ENCODE measurements at places on chromosomes 6 and 20.

GRCh38 chr6:53951383-53951782, 156.6 kb downstream of the LRRC1 start:
- DNase-seq = no peak

GRCh38 chr6:7135755-7136154, 28.0 kb downstream of the RREB1 start:
- no peak for DNase-seq

DNA sequence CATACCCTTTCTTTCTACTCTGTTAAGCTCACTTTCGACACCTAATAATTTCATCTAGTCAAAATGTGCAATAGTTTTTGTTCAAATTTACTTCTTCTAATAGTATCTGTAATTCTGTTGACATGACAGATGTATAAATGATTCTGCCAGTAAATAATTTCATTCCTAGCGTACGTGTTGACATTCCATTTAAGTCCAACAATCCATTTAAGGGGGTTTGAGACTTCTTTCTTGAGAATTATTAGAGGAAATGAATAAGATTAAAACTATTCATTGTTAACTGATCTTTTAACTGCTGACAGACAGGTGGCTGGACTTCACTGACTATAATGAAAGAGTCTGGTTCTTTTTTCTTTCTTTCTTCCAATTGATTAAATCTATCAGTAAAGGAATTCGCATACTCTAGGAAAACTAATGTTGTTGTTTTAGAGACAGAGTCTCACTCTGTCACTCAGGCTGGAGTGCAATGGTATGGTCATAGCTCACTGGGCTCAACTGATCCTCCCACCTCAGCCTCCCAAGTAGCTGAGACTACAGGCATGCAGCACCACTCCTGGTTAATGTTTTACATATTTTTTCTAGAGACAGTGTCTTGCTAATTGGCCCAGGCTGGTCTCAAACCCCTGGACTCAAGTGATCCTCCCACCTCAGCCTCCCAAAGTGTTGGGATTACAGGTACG, 55.9 kb downstream of the MAP3K5 start:
- DNase-seq = no peak

- peak; percentile 29 for DNase-seq
These were observed 209.7 kb downstream of the FARS2 start for GRCh38 chr6:5471044-5471443.

DNA sequence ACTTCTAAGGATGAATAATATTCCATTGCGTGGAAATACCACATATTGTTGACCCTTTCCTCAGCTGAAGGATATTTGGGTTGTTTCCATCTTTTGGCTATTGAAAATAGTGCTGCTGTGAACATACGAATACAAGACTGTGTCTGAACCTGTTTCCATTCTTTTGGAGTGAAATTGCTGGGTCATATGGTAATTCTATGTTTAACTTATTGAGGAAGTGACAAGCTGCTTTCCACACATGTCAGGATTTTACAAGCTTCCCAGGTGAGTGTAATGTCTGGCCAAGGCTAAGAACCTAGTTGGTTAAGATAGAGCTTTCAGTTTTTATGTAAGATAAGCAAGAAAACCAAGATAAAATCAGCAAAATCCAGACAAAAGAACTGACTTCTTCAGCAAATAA, 48.8 kb downstream of the PPP1R3G start:
- no peak for DNase-seq

DNA sequence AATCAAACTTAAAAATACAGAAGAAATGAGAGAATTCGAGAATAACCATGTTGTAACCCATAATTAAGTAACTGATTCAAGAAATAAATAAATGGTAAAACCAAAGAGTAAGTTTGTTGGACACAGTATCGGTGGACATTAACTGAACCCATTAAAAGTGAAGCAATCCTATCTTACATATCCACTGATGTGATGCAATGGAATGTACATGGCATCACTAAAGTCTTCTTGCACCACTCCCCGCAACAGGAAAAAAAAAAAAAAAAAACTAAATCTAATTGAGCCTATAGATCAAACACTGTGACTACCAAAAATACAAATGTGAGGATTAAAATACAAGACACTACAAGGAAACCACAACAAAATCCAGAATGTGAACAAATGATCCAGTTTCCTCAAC, 7.9 kb downstream of the SNX14 start:
- no peak for DNase-seq

- peak; percentile 52 for DNase-seq
These were observed 85.7 kb upstream of the FOXC1 start for GRCh38 chr6:1524040-1524480.

GRCh38 chr6:32954986-32955802, 2.3 kb upstream of the HLA-DMA start:
- no peak for DNase-seq

DNA sequence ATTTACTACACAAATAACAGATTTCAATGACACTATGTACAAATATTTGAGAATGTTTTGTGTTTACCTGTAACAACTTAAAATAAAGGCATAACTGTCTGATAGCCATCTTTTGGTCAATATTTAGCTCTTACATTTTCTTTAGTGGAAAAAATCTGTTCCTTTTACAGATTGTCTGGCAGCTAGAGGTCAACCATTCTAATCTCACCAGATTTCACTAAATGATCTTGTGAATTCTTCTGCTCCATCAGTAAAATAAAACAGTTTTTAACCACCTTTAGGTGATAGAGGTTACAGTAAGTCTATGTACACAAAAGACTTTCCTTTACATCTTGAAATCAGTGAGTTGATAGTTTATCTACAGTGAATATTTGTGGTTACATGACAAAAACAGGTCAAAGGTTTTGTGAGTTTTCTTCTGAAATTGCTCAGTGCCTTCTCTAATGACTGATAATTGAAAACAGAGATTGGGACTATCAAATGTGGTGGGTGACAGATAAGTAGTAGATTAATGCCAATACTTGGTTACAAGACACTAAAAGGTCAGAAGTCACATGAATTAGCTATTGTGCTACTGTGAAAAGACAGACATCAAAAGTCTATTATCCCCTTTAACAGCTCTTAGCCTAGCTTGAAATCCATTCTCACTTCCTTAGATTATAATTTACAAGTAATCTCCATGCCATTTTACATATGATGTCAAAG, 47.4 kb downstream of the BMP5 start:
- no peak for DNase-seq

- no peak for DNase-seq
These were observed 915 bp downstream of the TMEM63B start for GRCh38 chr6:44128020-44128917.

GRCh38 chr20:63641792-63642523, 11.3 kb downstream of the STMN3 start:
- DNase-seq = peak; percentile 94

GRCh38 chr6:127452803-127453202, 6.4 kb downstream of the KIAA0408 start:
- DNase-seq = no peak

DNA sequence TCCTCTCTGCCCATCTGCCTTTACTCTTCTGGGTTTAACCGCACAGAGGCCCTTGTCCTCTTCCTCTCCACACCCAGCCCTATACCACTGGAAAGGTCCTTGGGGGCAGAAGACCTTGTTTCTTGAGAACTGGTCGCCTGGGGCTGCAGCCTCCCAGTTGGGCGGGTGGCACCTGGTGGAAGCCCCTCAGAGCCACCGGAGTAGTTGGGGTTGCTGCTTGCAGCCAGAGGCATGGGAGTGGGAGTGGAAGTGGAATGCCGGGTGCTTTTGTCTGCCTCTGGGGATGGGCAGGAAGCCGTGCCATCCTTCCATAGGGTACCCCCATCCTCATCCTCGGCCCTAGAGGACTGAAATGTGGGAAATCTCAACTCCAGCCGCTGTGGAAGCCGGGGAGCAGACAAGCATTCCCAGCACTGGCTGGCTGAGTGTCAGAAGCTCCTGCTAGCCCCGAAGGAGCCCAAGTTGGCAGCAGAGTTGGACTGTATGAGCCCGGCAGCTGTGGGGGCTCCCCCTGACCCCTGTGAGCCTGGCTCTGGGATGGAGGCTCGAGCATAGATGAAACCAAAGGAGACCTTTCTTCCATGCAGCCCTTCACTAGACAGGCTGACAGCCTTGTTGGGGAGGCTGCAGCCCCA, 1.2 kb downstream of the VSTM2L start:
- DNase-seq = no peak
